SJSA1 (cell line): ENCODE measurements at places on chromosomes 2 and 18. TPM values are rescaled to one million over a fixed set of nuclear protein-coding genes. Genes with fewer than 3 reads are reported as not detected.

The LIPT1 gene
- 2.9 and 18.4 TPM in 2 replicates for total RNA-seq

The CCDC85A gene
- 0.06 and 0.37 TPM in 2 replicates for total RNA-seq

The PTPRM gene
- total RNA-seq, result 33.1 and 68.3 TPM in 2 replicates

The SLC30A3 gene
- not detected in 2 replicates for total RNA-seq

The PLCD4 gene
- total RNA-seq, result not detected in 2 replicates

The RIT2 gene
- total RNA-seq, result not detected in 2 replicates

The TMEM247 gene
- total RNA-seq, result not detected in 2 replicates

- no peaks in the 10 kb centered on the region for H3K36me3 ChIP-seq
- no peak for DNase-seq
- H3K4me1 ChIP-seq, result peaks cover 28% of the 10 kb centered on the region
- no peak overlapping the region for H3K4me3 ChIP-seq
These were observed 81.4 kb upstream of the MSH2 start for GRCh38 chr2:47321411-47322031.

- H3K4me3 ChIP-seq, result no peak overlapping the region
- no peaks in the 10 kb centered on the region for H3K36me3 ChIP-seq
- H3K27me3 ChIP-seq, result no peaks in the 10 kb centered on the region
- H3K27ac ChIP-seq, result no peak overlapping the region
These were observed 61.1 kb upstream of the RND3 start for GRCh38 chr2:150548527-150548926.

- DNase-seq, result no peak
- H3K4me1 ChIP-seq, result peaks cover 6% of the 10 kb centered on the region; the same call in 1 of the 2 replicates
- no peak overlapping the region for H3K4me3 ChIP-seq
- peaks cover 78% of the 10 kb centered on the region for H3K27me3 ChIP-seq
- H3K36me3 ChIP-seq, result no peaks in the 10 kb centered on the region
- H3K27ac ChIP-seq, result no peak overlapping the region
These were observed 10.6 kb downstream of the EMX1 start for GRCh38 chr2:72927619-72928550.

DNA sequence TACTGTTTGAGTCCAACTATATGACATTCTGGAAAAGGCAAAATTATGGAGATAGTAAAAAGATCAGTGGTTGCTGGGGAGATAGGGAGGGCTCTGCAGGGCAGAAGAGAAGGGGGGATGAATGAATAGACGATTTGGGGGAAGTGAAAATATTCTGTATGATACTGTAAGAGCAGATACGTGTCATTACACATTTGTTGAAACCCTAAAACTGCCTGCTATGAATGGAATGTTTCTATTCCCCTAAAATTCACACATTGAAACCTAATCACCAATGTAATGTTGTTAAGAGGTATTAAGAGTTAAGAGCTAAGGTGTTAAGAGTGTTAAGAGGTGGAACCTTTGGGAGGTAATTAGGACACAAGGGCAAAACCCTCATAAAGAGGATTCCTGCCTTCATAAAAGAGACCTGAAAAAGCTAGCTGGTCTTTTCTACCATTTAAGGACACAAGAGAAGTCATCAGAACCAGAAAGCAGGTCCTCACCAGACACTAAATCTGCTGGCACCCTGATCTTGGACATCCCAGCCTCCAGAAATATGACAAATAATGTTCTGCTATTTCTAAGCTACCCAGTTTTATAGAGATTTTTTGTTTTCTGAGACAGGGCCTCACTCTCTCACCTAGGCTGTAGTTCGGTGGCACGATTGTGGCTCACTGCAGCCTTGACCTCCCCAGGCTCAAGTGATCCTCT is 76.2 kb downstream of the ATAD2B start:
- no peak overlapping the region for H3K4me3 ChIP-seq
- no peak for DNase-seq
- peaks cover 4% of the 10 kb centered on the region; the same call in 1 of the 2 replicates for H3K36me3 ChIP-seq
- no peaks in the 10 kb centered on the region for H3K4me1 ChIP-seq

GRCh38 chr2:120425014-120425413 is 79.1 kb downstream of the INHBB start:
- H3K36me3 ChIP-seq, result no peaks in the 10 kb centered on the region
- DNase-seq, result no peak
- peaks cover 57% of the 10 kb centered on the region for H3K27me3 ChIP-seq
- H3K4me1 ChIP-seq, result no peaks in the 10 kb centered on the region
- no peak overlapping the region for H3K4me3 ChIP-seq
- H3K27ac ChIP-seq, result no peak overlapping the region

- H3K4me1 ChIP-seq, result no peaks in the 10 kb centered on the region
- no peaks in the 10 kb centered on the region for H3K36me3 ChIP-seq
- H3K4me3 ChIP-seq, result no peak overlapping the region
These were observed 1.6 kb downstream of the SCTR start for GRCh38 chr2:119522671-119523070.

- H3K27me3 ChIP-seq, result no peaks in the 10 kb centered on the region
These were observed 55.0 kb downstream of the EHBP1 start for GRCh38 chr2:62760555-62760954.

DNA sequence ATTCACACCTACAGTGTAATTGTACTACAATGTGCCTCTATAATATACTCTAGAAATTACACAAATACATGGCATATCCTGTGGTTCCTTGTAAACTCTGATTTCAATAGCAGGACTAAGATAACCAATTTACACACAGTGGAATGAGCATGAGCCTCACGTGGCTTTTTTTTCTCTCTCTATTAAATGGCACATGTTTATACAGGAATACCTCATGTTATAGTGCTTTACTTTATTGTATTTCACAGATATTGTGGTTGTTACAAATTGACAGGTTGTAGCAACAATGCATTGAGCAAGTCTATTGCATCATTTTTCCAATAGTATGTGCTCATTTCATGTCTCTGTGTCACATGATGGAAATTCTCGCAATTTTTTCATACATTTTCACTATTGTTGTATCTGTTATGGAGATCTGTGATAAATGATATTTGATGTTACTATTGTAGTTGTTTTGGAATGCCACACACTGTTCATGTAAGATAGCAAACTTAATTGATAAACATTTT is 260.0 kb downstream of the FSIP2 start:
- H3K27ac ChIP-seq, result no peak overlapping the region
- H3K4me3 ChIP-seq, result no peak overlapping the region
- DNase-seq, result no peak
- no peaks in the 10 kb centered on the region; the same call in 1 of the 2 replicates for H3K27me3 ChIP-seq

GRCh38 chr2:101330253-101330933 is 21.9 kb upstream of the RNF149 start:
- H3K4me1 ChIP-seq, result peaks cover 10% of the 10 kb centered on the region
- H3K27me3 ChIP-seq, result no peaks in the 10 kb centered on the region
- no peak overlapping the region for H3K4me3 ChIP-seq
- no peaks in the 10 kb centered on the region for H3K36me3 ChIP-seq

- no peak for DNase-seq
- no peaks in the 10 kb centered on the region for H3K36me3 ChIP-seq
- peaks cover 10% of the 10 kb centered on the region for H3K4me1 ChIP-seq
- H3K27ac ChIP-seq, result no peak overlapping the region
- H3K4me3 ChIP-seq, result no peak overlapping the region
These were observed 99.7 kb upstream of the SERTAD2 start for GRCh38 chr2:64753399-64753798.

DNA sequence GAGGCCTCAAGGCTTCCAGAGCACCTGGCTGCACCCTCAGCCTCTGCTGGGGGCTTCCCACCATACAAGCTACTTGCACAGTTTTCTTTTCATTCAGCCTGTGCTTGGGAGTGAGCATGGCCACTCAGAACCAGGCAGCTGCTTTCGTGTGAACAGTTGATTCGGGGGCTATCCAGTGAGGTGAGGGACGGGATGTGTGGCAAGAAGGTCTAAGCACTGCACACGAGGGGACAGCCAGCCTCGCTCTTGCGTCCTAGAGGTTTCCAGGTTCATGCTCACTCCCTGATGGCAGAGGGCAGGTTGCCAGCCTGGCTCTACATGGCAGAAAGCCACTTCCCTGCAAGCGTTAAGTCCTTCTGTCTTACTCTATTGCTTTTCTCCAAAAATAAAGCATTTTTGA is 146.2 kb downstream of the MBP start:
- H3K27me3 ChIP-seq, result peaks cover 4% of the 10 kb centered on the region; the same call in 1 of the 2 replicates
- H3K4me3 ChIP-seq, result no peak overlapping the region
- H3K36me3 ChIP-seq, result no peaks in the 10 kb centered on the region

GRCh38 chr2:105732955-105733607 is 11.6 kb upstream of the NCK2 start:
- H3K4me1 ChIP-seq, result peaks cover 16% of the 10 kb centered on the region
- H3K4me3 ChIP-seq, result no peak overlapping the region
- no peak for DNase-seq
- H3K27ac ChIP-seq, result no peak overlapping the region
- no peaks in the 10 kb centered on the region for H3K27me3 ChIP-seq
